ENCODE measurements at places on chromosomes 3 and 15.

DNA sequence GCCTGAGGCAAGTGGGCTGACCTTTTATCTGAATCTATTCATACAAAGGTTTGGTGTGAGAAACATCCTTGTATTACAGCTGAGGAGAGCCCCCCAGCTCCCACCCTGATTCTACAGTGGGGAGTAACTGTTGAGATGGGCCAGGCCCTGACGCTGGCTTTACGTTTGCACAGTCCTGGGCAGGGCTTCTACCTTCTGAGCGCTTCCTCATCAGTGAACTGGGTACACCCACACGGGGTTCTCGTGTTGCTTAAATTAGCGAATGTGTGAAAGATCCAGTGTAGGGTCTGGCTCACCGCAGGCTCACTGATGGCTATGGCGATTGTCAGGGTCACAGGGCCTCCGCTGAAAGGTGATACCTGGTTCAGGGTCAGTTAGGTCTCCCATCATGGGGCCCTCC lies 7.3 kb upstream of the GHRL start:
- DNase-seq, result no peak

DNA sequence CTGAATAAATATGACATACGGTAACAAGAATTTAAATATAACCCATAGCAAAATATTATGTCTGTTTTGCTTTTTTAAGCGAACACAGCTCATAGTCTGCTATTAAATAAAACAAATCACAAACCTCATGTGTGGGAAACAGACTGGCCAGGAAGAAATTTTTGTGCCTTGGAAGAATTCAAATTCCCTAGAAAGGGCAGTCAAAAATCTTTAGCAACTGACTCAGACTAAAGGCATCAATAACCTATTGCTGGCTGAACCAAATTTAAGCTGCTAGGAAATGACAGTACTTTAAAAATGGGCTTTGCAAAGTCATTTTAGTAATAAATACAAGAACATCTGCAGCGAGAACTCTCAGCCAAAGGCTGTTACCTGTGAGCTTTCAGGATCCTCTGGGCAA lies 151.4 kb downstream of the PLD1 start:
- no peak for DNase-seq

GRCh38 chr3:15522016-15522415 lies 510 bp upstream of the COLQ start:
- no peak for DNase-seq

GRCh38 chr3:154188437-154188836 lies 67.2 kb downstream of the ARHGEF26 start:
- no peak for DNase-seq

DNA sequence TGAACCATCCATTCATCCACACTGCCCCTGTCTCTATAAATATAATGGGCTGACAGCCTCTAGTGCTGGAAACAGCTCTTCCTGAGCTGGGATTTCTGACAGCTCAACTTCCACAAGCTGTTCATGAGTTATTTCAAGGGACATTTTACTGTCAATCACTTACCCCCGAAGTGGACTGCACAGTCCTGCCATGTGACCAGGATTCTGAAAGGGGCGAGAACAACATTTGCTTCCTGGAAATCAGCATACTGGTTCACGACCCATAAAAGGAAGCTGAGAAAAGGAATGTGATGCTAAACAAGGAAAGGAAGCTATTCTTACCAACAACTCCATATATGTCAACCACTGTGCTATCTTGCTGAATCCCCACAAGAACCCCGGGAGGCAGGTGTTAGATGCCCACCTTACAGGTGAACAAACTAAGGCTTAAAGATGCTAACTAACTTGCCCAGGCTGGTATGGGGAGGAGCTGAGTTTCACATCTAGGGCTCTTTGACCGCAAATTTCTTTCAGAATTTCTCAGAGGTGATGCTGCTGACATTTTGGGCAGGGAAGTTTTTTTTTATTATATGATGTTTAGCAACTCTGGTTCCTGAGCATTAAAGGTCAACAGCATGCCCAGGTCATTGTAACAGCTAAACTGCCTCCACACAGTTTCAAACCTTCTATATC lies 16.5 kb upstream of the REC114 start:
- DNase-seq, result no peak

GRCh38 chr3:181892848-181893247 lies 181.1 kb downstream of the SOX2 start:
- DNase-seq, result no peak

GRCh38 chr3:81442758-81443456 lies 318.5 kb downstream of the GBE1 start:
- no peak for DNase-seq

GRCh38 chr3:66195347-66195783 lies 25.4 kb upstream of the SLC25A26 start:
- DNase-seq, result peak; percentile 86

- DNase-seq, result no peak
These were observed 16.2 kb downstream of the DPH6 start for GRCh38 chr15:35529784-35530183.

DNA sequence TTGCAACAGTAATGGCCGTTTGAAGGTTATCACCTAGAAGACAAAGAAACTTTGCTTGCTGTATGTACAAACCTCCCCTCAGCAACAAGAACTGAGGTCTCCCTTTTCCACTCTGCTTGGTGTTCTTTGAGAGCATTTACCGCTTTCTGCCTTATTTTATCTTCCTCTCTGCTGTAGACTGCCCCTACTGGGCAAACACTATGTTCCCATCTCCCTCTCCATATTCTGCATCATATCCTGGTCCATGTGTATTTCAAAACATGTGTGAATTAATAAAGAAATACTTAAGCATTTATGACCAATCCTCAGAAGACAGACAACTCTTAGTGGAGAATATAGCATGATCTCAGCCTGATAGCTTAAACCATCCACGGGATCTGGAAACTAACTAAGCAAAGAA lies 64.4 kb downstream of the ATP13A5 start:
- DNase-seq, result no peak

GRCh38 chr15:93033434-93034045 lies 55.5 kb downstream of the RGMA start:
- no peak for DNase-seq

DNA sequence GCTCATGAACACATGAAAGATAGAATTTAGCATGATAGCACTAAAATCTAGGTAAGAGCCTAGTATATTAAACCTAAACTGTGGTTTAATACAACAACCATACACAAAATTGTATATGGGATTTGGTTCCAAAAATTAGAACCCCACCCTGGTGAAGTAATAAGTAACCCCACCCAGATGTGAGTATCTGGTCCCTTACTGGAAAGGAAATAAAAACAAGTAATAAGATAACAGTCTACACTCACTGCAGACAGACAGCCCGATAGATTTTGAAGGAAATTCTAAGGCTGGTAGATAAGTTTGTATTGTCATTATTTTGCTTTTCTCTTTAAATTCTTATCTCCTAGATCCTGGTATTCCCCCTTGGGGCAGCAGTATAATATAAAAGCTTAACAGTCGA lies 184.9 kb downstream of the ZBTB20 start:
- no peak for DNase-seq

- DNase-seq, result no peak
These were observed 12.1 kb upstream of the STAB1 start for GRCh38 chr3:52483081-52483480.

GRCh38 chr3:47261301-47261700 lies 21.3 kb downstream of the KIF9 start:
- peak; percentile 86 for DNase-seq

- DNase-seq, result no peak
These were observed 97.7 kb upstream of the TBC1D5 start for GRCh38 chr3:17840126-17840525.

DNA sequence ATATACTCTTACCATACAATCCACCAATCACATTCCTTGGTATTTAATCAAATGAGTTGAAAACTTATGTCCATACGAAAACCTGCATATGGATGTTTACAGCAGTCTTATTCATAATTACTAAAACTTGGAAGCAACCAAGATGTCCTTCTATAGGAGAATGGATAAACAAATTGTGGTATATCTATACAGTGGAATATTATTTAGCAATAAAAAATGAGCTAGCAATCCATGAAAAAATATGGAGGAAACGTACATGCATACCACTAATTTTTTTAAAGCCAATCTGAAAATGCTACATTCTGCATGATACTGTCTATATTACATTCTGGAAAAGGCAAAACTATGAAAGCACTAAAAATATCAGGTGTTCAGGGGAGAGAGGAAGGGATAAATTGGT lies 73.9 kb upstream of the LPP start:
- DNase-seq, result no peak

GRCh38 chr3:72768006-72768441 lies 80.2 kb downstream of the SHQ1 start:
- DNase-seq, result peak; percentile 63

GRCh38 chr15:58039079-58040035 lies 26.2 kb downstream of the ALDH1A2 start:
- no peak for DNase-seq

GRCh38 chr3:88151358-88151757 lies 1.6 kb downstream of the C3orf38 start:
- DNase-seq, result no peak
